ENCODE measurements at places on chromosomes 16 and 17. TPM values are rescaled to one million over a fixed set of nuclear protein-coding genes. Genes with fewer than 3 reads are reported as not detected.
A peak's percentile ranks its signal among the peaks of the same experiment; 100 is the strongest.

GRCh38 chr16:29744541-29745101 is 1.2 kb downstream of the C16orf54 start:
- peak; percentile 40 for DNase-seq

DNA sequence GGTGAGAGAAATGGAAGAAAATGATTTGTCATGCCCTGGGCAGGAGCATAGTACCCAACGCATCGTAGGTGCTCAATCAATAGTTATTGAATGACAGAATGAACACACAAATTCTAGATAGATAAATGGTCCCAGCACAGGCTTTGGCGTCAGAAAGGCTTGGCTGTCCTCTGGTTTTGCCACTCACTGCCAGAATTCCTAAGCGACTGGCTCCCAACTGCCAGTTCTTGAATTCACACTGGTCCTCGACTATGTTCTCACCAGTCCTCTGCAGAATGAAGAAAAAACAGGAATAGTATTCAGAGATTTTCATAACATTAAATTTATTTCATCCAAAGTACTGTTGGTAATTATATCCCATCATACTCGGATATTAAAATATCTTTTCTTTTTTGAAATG is 163.1 kb upstream of the NOL11 start:
- DNase-seq: no peak

DNA sequence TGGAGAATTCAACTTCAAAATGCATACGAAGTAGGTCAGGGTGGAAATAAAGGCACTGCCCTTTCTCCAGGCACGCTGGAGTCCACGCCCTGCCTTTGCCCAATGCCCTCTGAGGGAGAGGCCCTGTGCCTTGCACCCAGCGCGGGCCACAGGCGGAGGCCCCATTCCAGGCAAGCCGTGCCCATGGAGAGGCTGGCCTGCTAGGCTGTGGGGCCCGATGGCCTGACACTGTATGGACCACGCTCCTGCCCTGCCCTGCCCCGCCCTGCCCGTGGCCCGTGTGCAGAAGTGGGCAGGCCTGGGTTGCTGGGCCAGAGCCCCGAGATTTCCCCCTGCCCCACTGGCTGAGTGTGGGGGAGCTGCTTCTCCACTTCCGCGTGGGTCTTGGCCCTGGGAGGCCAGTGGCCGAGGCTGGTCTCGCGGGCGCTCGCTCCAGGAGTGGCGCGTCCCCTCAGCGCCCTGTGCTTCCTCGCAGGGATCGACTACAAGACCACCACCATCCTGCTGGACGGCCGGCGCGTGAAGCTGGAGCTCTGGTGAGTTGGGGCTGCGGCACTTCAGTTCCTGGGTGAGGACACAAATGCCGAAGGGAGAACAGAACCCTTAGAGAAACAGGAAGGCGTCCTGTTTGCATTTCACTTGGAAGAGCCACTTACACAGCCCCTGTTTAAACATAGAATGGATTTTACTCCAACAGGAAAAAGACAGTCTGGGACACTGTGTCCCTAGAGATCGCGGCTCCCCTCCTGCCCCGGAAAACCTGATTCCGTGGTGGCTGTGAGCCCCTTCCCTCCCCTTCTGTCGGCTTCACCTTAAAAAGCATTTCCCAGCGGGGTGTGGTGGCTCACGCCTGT is 13.8 kb upstream of the WFIKKN1 start:
- no peak for DNase-seq

DNA sequence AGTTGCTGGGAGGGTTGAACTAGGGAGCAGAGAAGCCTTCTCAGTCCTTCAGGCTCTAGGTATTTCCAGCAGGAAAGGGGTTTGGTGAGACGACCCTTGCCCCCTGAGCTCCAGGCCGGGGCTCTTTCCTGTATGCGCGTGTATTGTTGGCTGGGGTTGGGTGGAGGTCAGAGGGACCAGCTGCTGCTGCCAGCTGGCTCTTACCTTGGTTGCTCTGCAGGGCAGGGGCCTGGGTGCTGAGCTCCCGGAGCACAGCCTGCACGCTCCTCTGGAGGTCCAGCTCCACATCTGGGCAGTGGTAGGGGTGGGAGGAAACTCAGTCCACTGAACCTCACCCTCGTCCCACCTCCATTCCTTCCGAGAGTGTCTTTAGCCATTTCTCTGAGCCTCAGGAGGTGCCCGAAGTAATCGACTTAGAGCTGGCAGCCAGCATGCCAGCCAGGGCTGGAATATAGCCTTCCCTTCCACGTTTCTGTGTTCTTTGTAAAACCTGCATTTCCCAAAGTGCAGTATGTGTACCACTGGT is 28.0 kb downstream of the PIK3R6 start:
- DNase-seq: no peak

- DNase-seq: no peak
Observed at GRCh38 chr16:16096121-16096857, 127.0 kb downstream of the ABCC6 start.

- DNase-seq: no peak
Observed at GRCh38 chr17:949623-950303, 29.8 kb downstream of the NXN start.

- DNase-seq: no peak
Observed at GRCh38 chr16:26316683-26317464, 625.1 kb downstream of the HS3ST4 start.

The CCL2 gene
- total RNA-seq: not detected
